ENCODE measurements at places on chromosomes 12 and 14.

DNA sequence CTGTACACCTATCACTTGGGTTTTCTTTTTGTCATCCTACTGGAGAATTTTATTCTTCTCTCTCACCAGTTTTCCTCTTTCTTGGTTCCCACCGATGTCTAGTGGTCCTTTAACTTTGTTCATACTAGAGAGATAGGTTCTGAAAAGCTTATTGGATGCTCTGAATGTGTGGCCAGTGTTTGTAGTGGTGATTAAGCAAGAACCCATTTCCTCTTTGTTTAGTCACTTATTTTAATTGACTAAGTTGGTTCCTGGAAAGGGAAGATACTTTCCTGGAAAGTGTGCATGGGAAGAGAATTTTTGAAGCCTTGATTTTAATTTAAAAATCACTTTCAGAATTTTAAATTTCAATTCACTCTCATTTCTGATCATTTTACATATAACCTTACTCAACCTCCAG lies 127.2 kb downstream of the OTOGL start:
- DNase-seq = no peak

GRCh38 chr14:49306152-49306751 lies 279.9 kb downstream of the RPS29 start:
- DNase-seq = no peak

GRCh38 chr12:131239384-131240094 lies 285.8 kb downstream of the ADGRD1 start:
- no peak for DNase-seq

DNA sequence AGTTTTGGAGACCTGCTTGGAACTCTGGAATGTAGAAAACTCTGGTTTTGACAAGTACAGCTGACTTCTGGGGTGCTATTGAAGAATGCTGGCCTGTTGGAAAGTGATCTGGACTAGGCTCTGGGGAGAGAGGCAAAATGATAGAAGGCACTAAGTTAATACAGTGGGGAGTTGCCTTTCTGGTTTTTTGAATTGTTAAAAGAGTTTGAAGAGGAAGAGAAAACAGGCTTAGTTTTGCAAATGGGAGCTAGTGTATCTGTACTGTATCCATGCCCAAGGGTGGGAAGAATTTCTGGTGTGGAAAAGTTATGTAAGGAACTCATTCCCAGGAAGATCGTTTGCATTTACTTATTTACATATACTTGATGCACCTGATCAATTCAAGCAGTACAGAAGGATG lies 43.8 kb downstream of the C12orf75 start:
- DNase-seq = no peak

DNA sequence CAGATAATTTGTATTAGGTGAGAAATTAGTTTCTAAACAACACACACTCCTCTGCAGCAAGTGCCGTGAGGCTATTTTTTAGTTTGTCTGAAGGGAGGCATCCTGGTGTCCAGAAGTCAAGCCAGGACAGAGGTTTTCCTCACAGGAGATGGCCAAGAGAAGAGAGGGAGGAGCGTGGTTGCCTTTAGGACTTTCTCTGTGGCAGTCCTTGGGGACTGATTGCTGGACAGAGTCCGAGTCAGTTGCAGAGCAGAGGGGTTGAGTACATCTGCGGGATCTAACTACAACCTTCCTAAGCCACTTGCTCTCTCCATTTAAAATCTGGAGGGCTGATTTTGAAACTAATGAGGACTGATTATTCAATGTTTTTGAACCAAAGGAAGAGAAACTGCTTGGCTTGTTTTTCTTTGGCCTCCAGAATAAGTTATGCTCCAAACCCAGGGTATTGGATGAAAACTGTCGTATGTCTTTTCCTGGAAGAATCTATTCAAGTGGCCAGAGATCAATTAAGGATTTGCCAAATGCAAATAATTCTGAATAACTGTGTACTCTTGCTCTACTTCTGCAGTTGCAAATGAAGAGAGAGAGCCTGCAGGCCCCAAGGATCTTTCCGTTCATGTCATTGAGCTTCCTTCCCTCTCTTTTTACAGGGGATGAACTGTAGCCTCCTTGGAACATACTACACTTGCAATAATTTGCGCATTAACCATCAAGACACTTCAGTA lies 1.2 kb downstream of the SLCO1C1 start:
- no peak for DNase-seq

DNA sequence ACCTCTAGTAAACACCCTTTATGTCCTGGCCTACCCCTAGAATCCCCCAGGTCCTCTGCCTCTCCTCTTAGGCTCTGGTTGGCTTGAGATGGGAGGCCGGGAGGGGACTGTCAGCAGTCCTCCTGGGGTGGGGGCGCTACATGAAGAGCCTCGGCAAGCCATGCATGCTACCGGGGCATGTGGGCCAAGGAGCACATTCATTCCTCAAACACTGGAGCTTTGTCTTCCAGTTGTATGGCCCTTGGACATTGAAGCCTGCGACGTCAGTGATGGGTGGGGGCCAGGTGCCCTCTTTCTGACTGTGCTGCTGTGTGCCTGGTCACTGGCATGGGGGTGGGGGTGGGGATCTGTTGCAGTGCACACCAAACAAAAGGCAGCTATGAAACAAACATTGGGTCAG lies 15.8 kb upstream of the CELA1 start:
- no peak for DNase-seq

DNA sequence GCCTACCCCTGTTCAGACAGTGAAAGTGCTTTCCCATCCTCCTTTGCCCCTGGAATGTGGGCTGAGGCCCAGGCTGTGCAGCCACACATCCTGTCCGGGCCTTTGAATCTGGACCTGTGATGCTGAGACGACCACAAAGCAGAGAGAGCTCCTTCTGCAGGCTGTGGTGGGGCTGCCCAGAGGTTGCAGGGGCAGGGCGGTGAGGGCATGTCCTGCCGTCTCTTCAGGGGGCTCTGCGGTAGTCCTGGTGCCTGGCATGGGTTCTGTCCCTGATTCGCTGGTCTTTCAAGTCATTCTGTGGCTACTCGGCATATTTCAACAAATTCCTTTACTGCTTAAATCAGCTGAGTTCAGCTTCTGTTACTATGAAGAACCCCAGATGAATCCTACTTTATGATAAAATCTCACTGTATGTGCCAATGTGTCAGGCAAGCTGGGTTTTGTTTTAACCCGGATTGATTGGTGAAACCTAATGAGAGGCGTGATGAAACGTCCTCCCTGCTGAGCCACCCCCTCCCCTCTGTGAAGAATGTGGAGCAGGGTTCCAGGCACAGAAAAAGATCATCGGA lies 63.4 kb upstream of the DICER1 start:
- no peak for DNase-seq

DNA sequence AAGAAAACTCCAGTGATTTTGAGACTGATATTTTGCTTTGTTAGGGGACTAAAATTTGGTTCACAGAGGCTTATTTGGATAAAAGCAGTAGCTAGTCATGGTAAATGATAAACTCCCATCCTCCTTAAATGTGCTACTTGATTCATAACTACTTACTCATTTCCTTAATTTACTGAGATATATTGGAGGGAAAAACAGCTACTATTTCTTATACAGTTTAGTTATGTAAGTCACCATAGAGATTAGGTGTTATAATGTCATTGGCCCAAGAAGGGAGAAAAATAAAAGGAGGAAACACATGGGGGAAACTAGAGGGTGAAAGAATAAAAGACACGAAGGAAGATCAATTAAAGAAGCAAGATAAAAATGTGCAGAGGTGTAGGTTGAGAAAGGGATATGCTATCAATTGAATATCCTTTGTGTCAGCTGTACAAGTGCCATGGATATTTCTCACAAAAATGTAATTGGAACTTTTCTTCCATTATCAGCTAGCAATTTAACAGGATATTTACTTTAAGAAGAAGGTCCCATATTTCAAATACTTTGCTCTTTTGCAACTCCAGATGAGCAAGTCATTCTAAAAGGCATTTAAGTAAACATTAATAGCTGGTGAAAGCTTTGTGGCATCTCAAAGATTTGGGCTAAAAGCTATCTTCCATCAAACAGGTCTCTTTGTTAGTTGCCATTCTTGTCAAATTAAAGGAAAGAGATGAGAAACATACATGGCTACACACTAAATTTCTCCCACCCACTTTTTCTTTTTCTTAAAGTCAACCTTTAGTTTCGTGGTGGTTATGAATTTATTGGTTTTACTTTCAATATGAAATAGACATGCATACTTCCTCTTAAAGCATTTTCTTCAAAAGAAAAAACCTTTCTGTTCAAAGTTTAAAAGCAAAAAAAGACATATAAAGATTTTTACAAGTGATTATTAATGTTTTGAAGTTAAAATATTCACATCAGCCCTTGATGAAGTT lies 439.5 kb downstream of the CCER1 start:
- no peak for DNase-seq

DNA sequence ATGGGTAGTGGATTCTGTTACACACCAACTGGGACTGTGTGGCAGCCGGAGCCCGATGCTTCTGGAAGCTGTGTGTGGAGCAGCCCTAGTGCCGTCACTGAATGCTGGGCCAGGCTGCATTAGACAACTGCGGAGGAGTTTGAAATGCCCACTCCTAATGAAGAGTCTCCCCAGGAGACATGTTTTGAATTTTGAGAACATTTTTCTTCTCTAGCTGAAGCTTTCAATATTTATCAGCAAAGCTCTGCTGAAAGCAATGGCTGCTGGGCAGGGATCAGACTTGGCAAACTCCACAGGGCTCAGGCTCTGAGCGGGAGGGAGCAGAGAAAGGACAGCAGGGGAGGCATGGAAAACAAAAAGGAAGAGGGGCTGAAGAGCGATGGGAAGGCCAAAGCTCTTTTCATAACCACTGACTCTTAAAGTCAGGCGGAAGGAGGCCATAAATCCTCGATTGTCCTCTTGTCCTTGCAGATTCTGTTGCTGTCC lies 189.1 kb downstream of the MON2 start:
- DNase-seq = no peak
